ENCODE measurements at places on chromosomes 2 and 18. TPM values are rescaled to one million over a fixed set of nuclear protein-coding genes. Genes with fewer than 3 reads are reported as not detected.

- DNase-seq, result no peak
Observed at GRCh38 chr2:110994250-110994961, 126.3 kb upstream of the BCL2L11 start.

DNA sequence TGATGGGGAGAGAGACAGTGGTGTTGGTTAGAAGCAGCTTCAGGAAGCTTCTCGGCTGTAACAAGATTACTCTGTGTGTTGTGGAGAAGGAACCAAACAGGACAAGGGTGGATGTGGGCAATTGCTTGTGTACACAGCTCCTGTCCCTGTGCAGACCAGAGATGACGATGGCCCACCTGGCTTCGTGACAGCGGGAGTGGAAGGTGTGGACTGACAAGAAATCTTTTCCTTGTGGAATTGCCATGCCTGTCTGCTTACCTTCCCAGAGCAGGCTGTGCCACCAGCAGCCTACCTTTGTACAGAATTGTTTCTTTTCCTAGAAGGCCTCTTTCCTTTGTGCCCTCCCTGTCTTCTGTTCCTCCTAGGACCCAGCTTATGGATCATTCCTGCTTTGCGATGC is 93.8 kb downstream of the ITGB1BP1 start:
- DNase-seq, result no peak

DNA sequence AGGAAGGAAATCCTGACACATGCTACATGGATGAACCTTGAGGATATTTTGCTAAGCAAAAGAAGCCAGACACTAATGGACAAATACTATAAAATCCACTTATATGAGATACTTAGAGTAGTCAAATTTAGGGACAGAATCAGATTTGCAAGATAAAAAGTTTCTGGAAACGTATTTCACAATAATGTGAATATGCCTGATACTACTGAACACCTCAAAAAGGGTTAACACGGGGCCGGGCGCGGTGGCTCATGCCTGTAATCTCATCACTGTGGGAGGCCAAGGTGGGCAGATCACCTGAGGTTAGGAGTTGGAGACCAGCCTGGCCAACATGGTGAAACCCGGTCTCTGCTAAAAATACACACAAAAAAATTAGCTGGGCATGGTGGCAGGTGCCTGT is 1.7 kb upstream of the RMC1 start:
- DNase-seq, result no peak

GRCh38 chr2:30926606-30927005 is 119.4 kb upstream of the CAPN13 start:
- no peak for DNase-seq

DNA sequence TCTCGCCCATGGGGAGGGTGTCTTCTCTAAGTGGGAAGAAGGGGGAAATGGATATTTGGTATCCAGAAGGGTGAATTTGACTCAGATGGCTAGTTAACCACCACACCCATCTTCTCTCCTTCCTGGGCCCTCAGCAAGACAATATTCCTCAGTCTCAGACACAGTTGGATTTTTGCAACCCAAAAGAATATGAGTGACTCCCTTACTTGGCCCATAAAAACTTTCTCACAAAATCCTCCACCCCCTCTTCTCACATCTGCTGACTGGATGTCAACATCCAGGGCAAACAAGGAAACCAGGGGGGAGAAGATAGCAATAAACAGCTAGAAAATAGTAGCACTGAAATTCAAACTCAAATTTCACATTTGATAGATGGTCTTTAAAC is 35.3 kb upstream of the GCC2 start:
- no peak for DNase-seq

DNA sequence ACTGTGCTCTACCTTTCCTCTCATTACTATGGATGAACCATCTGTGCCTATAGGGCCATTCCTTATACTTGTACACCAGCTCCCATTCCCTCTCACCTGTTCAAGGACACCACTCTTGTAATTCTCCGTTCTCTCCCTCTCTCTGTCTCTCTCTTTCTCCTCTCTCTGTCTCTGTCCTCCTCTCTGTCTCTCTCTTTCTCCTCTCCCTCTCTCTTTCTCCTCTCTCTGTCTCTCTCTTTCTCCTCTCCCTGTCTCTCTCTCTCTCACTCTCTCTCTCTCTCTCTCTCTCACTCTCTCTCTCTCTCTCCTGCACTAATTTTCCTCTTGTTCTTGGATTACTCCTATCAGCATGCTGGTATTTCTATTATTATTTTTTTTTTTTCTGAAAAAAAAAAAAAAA is 78.9 kb upstream of the RMDN2 start:
- DNase-seq, result no peak

DNA sequence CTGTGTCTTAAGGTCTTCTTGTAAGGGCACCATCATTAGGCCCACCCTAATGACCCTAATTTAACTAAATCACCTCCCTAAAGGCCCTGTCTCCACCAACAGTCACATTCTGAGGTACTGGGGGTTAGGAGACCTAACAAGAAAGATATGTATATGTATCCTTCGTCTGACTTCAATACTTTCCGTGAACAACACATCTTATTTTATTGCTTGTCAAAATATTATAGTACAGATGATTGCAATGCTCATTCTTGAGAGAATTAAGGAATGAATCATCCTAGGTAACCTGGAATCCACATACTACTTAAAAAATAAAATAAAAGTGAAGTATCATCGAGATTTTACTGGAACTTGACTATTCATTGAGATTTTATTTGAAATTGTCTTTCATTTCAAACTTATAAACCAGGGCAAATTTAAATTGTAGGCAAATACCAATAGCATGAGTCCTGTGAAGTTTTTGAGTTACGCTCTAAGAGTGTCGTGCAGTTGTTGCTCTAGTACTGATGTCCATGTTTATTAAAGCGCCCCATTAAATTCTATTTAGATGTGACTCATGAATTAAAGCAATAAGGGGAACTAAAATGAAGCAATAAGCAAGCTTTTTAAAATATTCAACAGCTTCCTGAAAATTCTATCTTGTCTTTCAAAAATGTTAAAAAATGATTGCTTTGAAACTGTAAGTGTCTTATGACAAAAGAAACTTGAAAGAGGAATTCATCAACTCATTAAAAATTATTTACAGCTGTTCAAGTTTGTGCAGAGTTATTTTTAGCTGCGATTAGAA is 40.0 kb downstream of the CCDC102B start:
- DNase-seq, result no peak

- no peak for DNase-seq
Observed at GRCh38 chr2:75310876-75311275, 111.6 kb upstream of the TACR1 start.

- no peak for DNase-seq
Observed at GRCh38 chr2:217090024-217090473, 230.2 kb upstream of the TNP1 start.

Gene CENPA
- total RNA-seq, result 0.17 TPM

Gene CRYGC
- not detected for total RNA-seq

DNA sequence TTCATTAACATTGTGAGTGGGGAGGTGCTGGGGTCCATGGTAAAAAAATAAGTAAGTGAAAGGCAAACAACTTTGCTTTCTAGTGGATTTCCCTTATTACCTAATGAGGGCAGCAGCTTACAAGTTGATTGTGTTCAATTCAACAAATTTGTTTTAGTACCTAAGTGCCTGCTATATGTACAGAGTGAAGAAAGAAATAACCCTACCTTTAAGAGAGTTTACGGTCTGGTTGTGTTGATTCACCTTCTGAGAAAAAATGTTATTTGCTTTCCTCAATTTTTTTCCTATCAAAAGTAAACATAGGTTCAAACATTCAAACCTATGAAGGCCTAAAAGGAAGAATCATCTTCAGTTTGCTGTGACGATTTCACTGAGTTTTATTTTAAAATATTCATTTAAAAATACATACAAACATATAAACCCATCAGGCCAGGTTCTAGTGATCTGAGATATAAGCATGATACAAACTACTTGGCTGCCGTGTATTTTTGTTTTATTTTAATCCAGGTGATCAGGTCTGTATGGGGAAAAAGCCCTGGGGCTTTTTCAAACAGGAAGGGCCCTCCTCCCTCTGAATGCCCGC is 1.5 kb upstream of the SPTBN1 start:
- no peak for DNase-seq

Gene COL4A3
- not detected for total RNA-seq

DNA sequence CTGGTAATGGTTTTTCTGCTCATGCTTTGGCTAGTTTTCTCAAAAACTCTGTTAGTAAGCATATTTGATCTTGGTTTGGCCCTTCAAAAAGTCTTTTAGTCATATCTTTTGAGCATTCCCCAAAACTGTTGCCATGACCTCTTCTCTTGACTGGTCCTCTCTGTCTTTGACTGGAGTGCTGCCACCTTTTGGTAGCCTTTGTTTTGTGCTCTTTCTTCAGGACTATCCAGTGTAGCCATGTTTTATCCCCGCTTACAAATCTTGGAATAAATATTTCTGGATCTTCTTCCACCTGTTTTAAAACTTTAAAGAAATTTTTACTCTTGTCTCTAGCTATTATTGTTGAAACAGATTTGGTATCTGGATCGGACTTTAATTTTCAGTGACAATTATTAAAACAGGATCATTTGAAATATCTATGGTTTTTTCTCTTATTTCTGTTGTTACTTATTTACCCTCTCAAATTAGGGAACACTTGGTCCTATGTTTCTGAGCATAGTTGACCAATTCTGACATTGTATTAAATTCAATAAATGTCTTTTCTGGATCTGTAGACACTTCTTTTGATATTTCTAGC is 965 bp upstream of the ELOA2 start:
- peak; percentile 19 for DNase-seq

DNA sequence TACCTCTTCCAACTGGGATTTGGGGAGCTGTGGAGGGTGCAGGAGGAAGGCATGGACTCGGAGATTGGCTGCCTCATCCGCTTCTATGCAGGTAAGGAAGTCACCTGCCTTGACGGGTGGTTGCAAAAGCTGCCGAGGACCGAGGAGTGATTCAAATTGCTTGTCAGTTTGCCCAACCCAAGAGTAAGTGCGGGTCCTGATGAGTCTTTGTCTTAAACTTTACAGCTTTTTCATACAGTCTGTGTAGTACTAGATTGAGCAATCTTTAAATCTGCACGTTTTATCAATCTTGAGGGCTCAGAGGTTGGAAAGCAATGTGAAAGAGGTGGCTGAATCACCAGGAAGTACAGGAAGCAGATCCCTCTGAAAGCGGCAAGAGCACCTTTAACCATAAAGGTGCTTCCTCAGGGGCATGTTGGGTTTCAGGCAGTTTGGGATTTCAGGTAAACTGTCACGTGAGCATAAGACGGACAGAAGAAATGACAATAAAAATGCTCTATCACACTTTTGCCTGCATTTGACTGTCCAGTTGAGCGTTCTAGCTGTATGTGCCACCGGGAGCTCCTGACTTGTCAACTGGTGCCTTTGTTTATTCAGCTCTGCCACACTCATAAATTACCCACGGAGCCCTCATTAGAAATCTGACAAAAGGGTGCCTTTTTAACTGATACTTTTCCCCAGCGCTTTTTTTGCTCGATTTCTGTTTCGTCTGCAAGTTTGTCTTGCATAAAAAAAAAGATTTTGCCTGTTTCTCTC is 2.0 kb downstream of the PHLPP1 start:
- DNase-seq, result peak; percentile 89

Gene SERPINB11
- total RNA-seq, result not detected

Gene IL1RL2
- 4.7 TPM for total RNA-seq

DNA sequence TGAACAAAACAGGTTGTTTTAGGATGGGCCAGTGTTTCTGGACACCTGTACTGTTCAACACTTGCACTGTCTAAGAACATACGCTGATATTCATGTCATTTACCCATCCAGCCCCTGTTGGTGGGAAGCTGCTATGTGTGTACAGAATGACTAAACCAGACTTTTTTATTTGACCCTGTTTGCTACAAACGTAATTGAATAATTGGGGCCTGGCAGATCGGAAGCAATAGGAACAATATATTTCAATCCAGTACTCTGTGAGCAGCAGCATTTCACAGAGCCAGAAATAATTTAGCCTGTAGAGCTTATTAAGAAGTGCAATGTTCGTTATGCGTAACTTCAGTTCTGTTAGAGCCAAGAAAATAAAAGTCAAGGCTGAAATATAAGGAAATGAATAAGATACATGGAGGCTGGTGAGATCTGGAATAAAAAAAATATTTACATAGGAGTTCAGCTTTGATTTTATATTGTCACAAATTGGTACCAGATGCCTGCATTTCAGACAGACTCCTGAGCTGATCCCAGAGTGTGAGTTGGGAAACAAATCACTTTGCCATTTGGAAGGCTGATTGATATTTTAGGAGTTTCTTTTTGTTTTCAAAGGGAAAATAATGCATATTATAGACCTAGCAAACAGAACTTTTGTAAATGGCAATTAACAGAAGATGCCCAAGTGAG is 19.7 kb downstream of the CABLES1 start:
- no peak for DNase-seq

DNA sequence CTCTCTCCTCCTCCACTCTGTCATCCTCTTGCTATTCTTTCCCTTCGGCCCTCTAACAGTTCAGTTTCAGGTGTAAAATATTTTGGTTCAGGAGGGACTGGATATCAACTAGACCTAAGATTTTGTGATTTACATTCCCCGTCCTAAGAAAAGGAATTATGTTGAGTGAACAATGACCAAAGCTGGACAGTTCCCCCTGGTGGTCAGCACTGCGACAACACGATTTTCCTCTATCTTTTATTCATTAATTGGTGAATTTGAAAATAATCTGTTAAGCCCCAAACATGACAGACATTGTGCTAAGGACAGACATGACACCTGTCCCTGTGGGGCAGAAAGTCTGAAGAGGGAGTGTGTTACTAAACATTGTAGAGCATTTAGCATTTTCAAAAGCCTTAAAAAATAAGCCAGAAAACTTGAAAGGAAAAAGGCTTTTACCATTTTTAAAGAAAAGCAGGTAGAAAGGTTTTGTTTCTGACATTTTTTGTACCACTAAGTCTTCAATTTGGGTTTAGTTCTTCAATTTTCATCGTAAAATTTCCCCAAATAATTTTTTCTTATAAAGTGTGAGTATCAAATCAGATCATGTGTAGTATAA is 28.4 kb upstream of the GTF2A1L start:
- peak; percentile 19 for DNase-seq

DNA sequence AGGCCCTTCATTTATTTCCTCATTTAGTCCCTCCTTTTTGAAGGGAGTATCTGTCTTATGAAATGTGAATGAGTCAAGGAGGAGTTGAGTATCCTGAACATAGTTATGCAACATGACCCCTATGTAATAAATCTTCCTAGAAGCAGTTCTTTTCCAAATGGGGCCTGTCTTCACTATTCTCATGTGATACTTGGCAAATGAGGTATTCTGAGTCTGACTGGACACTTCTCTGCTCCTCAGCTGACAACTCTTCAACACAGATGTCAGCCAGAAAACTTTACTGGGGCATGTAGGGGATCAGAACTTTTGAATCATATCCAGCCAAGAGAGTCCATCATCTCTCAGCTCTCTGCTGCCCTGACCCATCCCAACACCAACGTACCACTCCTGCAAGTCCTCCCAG is 291.6 kb downstream of the ZNF385B start:
- DNase-seq, result peak; percentile 82

Gene GPC1
- total RNA-seq, result 257 TPM

GRCh38 chr2:75416420-75417342 is 144.1 kb downstream of the EVA1A start:
- no peak for DNase-seq

DNA sequence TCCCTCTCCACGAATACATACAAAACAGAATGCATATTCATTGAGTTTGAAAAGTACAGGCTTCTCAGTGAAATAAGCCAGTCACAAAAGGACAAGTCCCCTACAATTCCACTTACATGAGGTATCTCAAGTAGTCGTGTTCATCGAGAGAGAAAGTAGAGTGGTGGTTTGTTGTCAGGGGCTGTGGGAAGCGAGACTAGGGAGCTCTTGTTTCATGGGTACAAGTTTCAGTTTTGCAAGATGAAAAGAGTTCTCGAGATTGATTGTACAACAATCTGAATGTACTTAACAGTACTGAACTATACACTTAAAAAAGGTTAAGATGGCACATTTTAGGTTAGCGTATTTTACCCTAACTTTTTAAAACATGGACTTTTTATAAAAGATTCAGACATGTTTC is 71.5 kb upstream of the TTC39C start:
- DNase-seq, result no peak

All from mammary epithelial cell (primary cell).